ENCODE measurements at places on chromosomes 12 and 14.

- DNase-seq: no peak
These were observed 14.3 kb upstream of the GTF2A1 start for GRCh38 chr14:81235096-81235495.

DNA sequence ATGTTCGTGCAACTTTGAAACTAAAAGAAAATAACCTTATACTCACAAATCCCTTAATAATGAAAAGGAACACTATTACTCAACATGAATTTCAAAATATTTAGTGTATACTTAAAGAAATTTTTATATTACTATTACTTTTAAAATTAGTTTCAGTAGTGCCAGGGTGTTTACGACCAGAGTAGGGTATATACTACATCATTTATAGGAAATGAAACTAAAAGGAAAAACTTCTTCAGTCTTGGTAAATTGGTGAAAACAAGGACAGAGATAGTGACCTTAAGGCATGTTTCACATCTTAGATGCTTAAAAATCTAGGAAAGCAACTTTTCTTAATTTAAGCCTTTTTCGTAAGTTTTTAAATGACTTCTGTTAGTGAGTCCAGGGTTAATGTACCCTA is 4.5 kb downstream of the USP15 start:
- DNase-seq: no peak

GRCh38 chr12:81520064-81520945 is 238.8 kb downstream of the PPFIA2 start:
- no peak for DNase-seq

DNA sequence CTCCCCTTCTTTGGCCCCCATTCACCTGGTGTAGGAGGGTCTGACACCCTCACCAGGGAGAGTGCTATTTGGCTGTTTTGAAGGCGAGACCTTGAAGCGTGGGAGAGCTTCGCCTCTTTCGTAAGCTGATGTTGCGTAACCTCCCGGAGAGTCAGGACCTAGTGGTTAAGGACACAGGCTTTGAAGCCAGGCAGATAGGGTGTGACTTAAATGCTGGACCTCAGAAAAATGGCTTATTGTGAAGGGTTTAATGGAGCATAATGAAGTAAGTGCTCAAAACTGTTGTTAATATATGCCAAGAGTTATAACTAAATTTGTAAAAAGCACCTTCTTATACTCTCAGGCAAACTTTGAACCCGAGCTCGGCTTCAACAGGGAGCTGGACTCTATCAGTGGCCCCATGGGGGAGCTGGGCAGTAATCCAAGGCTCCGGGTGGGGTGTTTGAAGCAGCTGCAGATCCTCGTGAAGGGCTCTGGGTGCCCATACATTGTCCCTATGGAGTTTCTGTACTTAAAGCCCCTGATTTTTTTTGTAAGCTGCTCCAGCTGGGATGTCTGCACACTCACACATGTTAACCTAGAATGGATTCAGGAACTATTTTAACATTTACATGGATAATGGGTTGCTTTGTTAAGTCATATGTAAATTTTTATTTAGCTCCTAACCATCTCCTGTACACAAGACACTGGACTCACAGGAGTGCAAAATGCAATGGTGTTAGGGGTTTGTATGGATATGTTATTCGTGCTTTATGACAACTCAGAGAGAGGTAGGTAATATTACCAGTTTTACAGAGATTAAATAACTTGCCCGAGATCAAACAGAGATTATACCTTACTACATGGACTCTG is 26.0 kb downstream of the PPFIBP1 start:
- DNase-seq: no peak

- DNase-seq: no peak
These were observed 182.6 kb downstream of the PIK3C2G start for GRCh38 chr12:18443768-18444437.

- DNase-seq: no peak
These were observed 475.1 kb downstream of the DPF3 start for GRCh38 chr14:72418806-72419205.

DNA sequence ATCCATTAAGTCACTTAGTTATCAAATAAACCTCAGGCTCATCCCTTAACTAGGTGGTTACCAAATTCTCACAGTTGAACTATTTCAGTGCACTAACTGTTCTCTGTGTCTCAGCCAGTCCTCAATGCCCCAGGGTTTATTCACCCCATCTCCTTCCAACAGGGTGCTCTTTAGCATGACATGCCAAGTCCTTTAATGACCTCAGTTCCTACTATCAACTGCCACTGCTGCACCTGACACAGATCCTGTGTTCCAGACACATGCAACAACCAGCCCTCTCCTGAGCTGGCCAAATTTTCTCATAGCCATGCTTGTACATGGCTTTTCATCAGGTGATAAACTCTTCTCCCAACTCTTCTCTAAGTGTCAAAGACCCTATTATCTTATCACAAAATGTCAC is 80.0 kb downstream of the ATXN2 start:
- no peak for DNase-seq

GRCh38 chr14:67942080-67942710 is 122.6 kb downstream of the RAD51B start:
- no peak for DNase-seq

- DNase-seq: no peak
These were observed 12.5 kb upstream of the IQSEC3 start for GRCh38 chr12:53735-54730.

- no peak for DNase-seq
These were observed 1.6 kb downstream of the CACNA1C start for GRCh38 chr12:2054091-2055018.

DNA sequence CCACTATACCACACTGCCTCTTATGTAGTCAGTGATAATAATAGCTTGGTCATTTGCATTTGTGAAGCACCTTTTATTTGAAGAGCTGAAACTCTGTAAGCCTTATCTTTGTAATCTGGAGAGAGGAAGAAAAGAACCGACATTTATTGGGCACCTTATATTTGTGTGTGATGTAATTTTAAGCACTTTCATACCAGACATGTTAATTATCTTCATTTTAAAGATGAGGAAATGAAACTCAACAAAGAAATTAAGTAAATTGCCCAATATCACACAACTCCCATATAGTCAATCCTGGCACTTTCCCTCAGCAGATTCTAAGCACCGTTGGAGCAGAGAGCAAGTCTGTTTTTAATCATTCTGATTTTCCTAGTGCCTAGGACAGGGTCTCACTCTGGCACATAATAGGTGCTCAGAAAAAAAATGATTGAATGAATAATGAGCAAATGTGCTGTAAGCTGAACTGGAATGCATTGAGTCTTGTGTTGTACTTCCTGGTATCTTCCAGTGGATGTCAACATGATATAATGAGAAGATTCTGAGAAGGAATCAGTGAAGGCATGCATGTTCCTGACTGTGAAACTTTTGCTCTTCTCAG is 418.9 kb downstream of the ZFP36L1 start:
- no peak for DNase-seq

GRCh38 chr14:73945159-73945670 is 4.7 kb downstream of the FAM161B start:
- DNase-seq: no peak

- DNase-seq: no peak
These were observed 176.4 kb upstream of the TMTC1 start for GRCh38 chr12:29960122-29960521.

GRCh38 chr12:111870706-111871105 is 28.7 kb downstream of the MAPKAPK5 start:
- DNase-seq: no peak

- DNase-seq: no peak
These were observed 1.9 kb downstream of the GALNT16 start for GRCh38 chr14:69261761-69262331.

GRCh38 chr14:103896578-103896977 is 31.7 kb upstream of the TDRD9 start:
- DNase-seq: no peak

- no peak for DNase-seq
These were observed 805.2 kb downstream of the BCL11B start for GRCh38 chr14:98466807-98467206.

DNA sequence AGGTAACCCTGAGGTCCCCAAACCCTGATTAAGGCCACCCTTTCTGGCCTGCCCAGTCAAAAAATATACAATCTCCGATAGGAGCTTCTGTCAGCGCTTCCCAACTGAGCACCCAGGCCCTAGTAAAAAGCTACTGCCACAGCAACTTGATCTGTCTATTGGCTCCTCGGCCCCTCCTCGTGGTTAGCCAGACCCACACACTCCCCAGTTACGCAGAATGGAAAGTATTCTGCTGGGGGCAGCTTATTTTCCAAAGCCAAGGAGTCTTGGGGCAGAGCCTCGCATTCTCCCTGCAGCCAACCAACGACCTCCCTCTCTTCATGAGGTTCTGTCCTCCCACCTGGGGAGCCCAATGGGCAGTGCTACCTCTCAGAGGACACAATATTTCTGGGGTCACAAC is 32.1 kb downstream of the FMNL3 start:
- no peak for DNase-seq

- DNase-seq: no peak
These were observed 469.3 kb downstream of the LRIG3 start for GRCh38 chr12:58450868-58451482.

DNA sequence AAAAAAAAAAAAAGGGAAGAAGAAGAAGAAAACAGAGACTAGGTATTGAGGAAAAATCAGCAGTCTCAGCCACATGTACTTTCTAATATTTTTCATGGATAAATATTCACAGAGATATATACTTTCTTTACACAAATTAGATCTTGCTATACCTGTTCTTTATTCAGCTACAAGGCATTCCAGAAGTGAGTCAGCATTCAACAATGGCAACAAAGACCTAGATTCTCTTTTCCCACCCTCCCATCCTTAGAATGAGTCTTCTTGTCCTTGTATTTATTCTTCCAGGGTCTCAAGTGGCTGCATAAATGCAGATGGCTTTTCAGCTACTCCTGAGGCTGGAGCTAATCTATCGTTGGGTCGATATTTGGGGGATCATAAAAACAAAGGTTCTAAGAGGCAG is 93.0 kb downstream of the NT5DC3 start:
- no peak for DNase-seq

DNA sequence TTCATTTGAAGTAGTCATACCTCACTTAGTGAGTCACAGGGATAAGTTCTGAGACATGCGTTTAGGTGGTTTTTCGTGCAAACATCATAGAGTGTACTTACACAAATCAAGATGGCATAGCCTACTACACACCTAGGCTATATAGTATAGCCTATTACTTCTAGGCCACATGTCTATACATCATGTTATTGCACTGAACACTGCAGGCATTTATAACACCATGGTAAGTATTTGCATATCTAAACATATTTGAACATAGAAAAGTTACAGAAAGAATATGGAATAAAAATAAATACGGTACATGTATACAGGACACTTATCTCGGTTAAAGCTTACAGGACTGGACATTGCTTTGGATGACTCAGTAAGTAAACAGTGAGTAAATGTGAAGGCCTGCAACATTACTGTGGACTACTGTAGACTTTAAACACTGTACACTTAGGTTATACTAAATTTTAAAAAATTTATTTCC is 670.6 kb downstream of the SLC16A7 start:
- DNase-seq: no peak

GRCh38 chr14:76774821-76775694 is 13.8 kb downstream of the VASH1 start:
- no peak for DNase-seq

DNA sequence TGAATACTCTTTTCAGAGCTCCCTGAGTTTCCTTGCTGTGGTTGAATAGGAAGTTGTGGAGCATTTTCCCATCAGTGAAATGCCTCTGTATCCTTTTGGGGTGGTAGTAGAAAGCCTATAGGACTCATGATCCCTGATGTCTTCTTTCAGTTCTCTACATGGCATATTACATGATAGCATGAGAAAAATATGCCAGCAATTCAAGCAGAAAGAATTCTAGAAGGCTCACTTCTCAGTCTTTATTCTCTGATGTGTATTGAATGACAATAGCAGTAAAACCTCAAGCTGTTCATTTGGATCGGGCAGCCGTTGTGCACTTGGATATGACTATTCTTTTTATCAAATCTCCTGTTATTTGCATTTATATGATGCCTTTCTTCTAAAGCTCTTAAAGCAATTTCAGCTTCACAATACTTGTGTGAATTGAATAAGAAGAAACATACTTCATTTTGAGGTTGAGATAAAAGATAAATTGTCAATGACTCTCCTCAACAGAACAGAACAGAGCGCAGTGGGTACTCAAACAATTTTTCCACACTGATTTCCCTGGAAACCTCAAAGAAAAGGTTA is 251.5 kb upstream of the FBXO33 start:
- no peak for DNase-seq

DNA sequence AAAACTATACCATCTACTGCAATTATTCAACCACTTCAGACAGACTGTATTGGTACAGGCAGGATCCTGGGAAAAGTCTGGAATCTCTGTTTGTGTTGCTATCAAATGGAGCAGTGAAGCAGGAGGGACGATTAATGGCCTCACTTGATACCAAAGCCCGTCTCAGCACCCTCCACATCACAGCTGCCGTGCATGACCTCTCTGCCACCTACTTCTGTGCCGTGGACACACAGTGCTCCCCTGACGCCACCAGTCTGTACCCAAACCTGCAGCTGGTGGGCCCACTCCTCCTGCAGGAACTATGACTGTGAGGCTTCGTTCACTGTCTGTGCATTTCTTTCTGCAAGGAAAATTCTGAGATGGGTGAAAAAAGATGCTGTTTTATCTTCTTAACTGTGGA is 284.7 kb downstream of the DAD1 start:
- no peak for DNase-seq

Measured in activated naive CD8-positive, alpha-beta T cell treated with anti-CD3 and anti-CD28 coated beads for 36 hours (primary cell).